Left forelimb (tissue), 1 donor: ENCODE measurements at places on chromosomes 3 and 15.

DNA sequence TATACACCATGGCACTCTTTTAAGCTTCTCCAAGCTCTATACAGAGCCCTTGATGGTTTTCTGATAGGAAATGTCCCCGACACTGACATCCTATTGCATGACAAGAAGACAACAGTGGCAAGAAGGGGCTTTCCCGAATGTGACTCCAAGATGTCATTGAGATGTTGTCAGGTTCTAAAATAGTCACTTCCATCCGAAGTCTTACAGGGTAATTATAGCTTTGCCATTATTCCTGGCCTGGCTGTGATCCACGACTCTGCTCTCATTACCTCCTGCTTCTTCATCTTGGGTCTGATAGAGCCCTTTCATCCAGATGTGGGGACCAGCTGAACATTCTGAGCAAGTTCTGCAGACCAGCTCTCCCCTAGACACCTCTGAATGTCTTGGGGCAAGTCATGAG is 40.6 kb upstream of the ADAMTS9 start:
- DNase-seq, result no peak

DNA sequence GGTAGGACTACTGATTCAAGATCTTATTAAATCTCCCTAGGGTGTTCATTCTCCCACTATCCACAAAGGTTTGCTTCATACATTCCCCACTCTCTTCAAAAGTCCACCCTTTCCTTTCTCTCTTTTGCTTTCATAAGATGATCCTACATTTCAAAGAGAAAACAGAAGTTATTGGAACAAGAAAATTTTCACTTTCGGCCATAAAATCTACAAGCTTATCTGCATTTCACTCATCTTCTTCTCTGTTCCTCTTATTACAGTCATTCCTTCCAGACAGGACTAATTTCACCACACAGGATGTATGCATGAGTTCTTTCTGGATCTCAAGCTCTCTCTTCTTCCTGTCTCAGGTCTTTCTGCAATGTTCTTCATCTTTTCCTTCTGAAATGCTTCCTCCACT is 238.7 kb downstream of the ISL2 start:
- DNase-seq, result no peak

DNA sequence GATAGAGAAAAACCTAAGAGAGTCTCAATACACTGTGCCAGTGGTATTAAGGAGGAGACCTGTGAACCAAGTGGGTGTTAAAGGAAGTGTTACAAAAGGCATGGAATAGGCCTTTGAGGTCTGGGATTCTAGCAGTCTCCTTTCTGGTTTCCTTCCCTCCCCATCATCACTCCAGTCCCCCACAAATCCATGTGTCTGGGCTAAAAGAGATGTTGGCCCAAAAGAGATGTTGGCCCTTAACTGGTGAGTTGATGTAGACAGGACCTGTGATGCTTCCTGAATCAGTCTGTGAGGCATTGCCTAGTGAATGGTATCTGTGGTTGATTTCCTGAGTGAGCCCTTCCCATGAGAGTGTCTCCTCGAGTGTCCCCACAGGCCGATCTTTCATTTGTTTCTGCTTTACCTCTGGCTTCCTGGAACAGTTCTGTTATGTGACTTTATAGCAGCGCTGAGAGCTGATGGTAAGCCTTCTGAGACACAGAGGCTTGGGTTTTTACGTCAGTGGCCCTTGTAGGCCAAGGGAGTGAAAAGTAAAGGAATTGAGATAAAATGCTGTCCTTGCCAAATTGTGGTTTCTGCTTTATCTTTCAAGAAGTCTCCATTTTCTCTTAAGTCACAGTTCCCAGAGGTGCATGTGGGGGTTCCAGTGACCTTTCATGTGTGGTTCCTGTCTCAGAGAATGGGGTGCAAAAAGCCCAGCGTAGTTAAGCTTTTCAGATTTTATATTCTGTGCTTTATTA is 87.8 kb downstream of the KLHL25 start:
- no peak for DNase-seq

GRCh38 chr3:105866656-105867653 is 1.9 kb downstream of the CBLB start:
- DNase-seq, result no peak

GRCh38 chr3:177245250-177245649 is 48.0 kb upstream of the TBL1XR1 start:
- no peak for DNase-seq

- DNase-seq, result no peak
Measured at GRCh38 chr15:73231661-73232419, 136.9 kb downstream of the HCN4 start.

DNA sequence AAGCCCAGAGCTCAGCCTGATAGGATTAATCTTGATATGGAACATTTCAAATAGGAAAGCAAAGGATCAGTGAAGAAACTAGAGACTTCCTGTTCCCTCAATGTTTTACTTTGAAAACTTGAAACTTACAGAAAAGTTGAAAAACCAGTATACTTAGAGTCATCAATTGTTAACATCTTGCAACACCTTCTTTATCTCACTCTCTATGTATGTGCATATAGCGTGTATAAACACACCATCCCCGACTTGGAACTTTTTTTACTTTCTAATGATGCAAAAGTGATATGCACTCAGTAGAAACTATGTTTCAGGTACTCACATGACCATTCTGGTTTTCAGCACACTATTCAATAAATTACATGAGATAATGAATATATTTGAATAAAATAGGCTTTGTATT is 60.5 kb downstream of the SEC22A start:
- no peak for DNase-seq

DNA sequence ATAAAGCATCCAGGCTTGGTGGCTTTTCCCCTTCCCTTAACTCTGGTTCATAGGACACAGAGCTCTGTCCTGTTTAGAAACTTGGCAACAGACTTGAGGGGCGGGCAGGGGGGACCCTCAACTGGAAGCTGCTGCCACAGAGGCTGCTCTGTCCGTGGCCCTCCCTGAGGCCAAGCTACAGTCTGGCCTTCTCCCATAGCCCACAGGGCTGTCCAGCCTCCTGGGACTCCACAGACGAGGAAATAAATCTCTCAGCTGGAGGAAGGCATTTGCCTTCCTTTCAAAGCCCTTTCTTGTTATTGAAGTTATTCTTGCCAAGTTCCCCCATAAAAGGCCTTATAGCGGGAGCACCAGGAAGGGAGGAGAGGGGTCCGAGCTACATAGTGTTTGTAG is 248.8 kb upstream of the TPM1 start:
- no peak for DNase-seq

- DNase-seq, result no peak
Measured at GRCh38 chr3:15384510-15385237, 42.7 kb downstream of the METTL6 start.

DNA sequence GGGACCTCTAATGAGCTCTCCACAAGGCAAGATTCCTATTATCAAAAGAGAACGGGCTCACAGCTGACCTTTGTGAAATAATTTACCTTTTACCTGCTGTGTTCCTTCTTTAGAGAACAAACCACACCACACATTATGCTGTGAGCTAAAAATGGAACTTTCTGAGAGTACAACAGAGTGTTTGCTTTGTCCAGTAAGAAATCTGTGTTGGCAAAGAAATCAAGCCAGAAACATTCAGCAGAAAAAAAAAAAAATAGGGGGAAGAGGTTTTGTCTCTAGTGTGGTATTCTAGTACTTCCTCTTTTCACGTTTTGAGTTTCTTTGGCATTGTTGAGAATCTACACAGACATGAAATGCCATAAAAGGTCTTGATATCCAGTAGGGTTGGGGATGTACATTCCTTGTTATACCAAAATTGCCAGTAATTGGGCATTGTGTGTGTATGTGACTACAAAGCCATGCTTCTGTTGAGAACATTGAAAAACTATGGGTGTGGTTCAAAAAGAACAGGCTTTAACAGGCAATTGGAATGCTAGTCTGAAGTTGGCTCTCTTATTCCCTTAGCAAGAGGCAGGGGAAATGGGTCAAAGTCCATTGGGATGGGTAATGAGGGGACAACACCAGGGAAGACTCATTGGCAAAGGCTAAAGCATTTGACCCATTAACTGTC is 273.5 kb downstream of the NEK10 start:
- DNase-seq, result no peak

- DNase-seq, result no peak
Measured at GRCh38 chr3:54671511-54671910, 256.3 kb downstream of the LRTM1 start.

DNA sequence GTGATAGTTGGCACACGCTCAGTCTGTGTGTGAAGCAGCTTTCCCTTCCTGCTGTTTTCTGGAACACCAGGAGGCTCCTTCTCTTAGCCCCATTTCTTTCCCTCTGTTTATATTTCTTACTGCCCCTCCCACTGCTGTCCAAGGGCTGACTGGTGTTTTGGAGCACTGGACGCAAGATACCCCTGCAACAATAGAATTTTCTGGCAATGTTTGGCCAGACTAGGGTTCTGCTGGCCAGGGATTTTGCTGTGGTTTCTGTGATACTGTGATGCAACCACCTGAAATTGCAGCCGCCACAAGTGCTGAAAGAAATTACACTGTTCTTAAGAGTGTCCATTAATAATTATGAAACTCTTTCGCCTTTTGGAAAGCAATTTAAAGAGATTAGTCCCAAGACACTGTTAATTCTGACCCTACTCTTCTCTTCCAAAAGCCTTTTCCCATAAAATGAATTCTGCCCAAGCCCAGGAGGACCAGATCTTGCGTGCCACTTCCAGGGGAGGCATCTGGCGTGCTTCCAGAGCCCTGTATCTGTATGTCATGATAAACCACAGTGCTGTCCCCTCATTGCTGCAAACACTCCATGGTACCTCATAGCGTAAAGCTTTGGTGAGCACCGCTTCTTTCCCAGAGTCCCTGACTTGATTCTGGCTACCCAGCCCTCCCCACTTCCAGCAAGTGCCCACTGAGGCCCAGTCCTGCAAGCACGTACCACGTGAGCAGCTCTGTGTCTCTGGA is 159.4 kb upstream of the CHRM5 start:
- no peak for DNase-seq

DNA sequence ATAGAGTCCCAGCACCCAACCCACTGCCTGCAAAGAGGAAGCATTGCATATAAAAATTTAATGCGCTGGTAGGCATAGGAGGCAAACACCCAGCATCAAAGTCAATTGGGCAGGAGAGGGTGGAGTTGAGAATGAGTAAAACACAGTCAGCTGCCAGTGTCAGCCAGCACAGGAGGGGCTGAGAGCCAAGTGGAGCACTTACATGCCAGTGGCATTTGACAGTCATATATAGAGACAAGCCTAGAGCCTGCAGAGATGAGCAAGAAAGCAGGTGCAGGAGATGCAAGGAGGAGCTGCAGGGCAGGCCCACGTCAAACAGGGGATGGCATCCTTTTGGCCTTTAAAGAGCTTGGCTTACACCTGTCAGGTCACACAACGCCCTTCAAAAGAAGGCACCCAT is 27.6 kb upstream of the ZFAND6 start:
- DNase-seq, result no peak

DNA sequence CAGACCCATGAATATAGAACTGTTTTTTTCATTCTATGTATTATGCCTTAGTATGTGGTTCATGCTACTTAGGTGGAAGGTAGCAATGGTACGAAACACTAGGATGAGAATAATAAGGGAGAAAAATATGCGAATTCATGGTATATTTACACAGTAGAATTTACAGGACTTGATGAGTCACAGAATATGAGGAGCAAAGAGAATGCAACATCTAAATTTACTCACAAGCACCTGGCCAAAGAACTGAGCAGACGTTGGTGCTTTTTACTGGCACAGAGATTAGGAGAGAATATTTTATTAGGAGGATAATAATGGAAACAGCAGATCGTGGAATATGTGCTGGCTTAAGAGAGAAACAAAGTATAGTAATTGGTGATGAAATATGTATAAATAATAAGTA is 785.4 kb upstream of the ROBO1 start:
- DNase-seq, result no peak

DNA sequence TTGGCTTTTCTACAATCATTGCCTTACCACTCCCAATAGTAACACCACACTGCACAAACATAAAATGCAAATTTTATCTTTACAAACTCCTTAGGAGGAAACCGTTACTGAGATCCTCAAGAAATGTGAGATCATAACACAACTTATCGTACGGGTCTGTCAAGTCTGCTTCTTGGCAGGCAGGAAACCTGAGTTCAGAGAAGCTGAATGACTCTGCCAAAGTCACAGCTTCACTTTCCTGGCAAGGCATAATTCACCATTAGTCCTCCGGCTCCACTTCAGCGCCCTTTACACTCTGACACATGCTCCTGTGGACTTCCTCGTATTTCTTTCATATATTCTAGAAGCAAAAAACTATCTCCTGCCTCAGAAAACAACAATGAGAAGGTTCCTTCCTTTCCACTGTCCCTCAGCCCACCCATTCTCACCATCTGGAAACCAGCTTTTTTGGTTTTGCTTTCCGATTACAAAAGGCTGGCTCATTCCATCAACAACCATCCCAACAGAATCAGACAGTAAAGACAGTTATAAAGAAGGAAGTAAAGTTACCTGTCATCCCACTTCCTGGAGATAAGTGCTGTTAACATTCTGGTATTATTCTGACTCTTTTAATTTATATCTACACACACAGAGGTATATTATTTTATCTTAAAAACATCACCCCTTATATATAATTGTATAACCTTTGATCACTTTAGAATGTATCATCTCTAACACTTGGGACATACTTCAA is 223.4 kb downstream of the STT3B start:
- DNase-seq, result no peak

- no peak for DNase-seq
Measured at GRCh38 chr15:39642011-39642640, 61.2 kb downstream of the THBS1 start.

GRCh38 chr15:75073197-75073596 is 49.8 kb downstream of the PPCDC start:
- DNase-seq, result no peak

GRCh38 chr15:46242935-46243334 is 608.1 kb downstream of the SQOR start:
- DNase-seq, result no peak

GRCh38 chr3:176850498-176850897 is 346.8 kb downstream of the TBL1XR1 start:
- DNase-seq, result no peak

DNA sequence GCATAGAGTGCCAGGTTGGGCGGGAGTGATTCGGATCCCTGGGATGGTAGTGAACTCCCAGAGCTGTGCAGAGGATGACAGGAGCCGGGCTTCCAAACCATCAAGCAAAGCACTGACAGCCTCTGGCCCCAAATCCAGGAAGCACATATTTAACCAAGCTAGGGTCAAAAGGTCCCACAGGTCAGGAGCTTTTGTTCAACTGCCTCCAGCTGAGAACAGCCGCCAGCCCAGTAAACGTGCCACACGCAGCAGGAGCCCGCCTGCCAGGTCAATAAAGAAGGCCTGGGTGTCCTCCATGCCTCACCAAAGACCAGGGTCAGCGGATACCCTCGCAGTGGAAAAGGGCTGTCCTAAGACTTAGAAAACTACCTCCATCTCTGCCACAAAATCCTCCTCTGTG is 184.7 kb upstream of the LINGO1 start:
- DNase-seq, result no peak

DNA sequence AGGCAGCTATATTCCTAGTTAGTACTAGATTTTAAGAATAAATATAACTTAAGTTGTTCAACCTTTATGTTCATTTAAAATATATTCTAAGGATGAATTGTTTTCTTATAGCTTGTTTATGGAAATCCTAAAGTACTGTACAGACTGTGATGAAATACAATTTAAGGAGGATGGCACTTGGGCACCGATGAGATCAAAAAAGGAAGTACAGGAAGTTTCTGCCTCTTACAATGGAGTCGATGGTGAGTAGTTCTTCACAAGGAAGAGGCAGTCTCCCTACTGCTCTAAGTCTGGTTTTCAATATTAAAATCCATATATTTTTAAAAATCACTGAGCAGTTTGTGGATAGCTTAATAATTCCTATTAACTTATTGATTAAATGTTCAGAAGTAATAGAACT is 29.6 kb downstream of the CALML4 start:
- DNase-seq, result no peak

- DNase-seq, result no peak
Measured at GRCh38 chr3:97871801-97872524, 50.2 kb downstream of the CRYBG3 start.
